ENCODE measurements at places on chromosomes 1 and 21.

DNA sequence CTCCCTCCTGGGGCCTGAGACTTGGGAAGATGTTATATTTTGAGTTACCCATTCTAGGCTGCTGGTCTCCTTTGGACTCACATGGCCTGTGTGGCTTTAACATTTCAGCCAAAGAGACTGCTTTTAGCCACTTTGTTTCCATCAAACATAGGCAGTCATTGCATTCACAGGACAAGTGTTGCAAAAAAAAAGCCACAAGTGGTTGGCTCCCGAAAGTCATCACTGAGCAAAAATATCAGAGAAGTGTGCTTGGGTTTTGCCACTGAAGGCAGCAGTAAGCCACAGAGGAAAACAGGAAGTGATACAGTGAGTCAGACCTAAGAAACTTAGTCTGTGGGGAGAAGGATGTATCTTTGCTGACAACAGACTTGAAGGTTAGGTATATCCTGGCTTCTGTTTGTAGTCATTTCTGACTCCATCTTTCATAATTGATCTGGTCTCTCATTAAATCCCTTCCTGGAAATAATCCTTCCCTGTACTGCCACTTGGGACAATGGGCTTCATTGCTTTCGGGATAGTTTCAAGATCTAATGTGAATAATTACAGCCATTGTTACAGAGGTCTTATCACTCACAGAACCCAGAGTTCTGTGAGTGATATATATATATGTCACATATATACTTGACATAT lies 80.9 kb downstream of the COLGALT2 start:
- no peak for DNase-seq

DNA sequence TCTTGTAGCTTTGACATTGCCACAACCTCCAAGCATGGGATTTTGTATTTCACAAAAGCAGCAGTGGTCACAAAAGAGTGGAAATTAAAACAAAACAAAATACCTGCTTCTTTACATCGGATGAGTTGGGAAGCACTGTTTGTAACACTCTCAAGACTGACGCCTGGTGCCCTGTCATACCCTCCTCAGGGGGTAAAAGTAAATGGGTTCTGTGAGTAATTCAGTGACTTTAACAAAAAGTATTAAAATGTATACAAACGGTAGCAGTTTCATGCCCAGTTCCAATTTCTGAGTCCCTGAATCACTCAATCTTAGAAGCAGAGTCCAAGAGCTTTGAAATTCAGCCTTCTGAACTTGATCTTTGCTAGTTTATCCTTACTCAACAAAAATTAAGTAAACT lies 152.5 kb downstream of the TIAM1 start:
- DNase-seq: no peak

DNA sequence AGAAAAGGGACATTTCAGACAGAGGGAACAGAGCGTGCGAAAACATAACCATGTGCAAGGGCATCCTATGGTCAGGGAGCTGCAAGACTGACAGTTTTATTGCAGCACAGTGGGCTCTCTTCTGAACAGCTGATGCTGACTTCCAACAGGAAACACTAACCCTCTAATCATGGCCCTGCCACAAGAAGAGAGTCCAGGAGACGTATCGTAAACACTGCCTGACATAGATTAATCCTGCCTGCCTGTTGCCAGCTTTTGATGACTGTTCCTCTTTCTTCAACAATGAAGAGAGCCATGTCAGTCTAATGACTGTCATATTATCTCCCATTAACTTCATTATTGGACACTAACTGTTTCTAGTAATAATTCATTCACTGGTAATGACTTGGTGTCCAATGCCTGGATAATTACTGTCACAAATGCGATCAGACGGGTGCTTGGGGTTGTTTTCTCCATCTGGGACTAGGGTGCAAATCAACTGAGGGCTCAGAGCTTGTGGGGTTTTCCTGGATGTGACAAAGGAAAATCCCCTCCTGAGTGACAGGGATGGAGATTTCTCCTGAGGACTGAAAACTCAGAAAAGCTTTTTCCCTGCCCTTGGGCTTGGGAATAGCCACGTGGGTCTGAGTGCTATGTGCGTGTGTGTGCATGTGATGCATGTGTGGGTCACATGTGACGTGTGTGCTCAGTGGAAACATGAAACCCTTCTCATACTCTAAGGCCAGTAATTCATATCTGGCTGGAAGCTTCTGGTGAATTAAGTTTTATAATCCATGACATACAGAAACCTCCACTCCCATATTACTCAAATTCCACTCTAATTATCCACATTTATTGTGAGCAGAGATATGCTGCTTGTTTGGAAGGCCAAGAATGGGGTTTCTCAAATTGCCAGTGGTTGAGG lies 144.0 kb upstream of the PLXNA2 start:
- no peak for DNase-seq

DNA sequence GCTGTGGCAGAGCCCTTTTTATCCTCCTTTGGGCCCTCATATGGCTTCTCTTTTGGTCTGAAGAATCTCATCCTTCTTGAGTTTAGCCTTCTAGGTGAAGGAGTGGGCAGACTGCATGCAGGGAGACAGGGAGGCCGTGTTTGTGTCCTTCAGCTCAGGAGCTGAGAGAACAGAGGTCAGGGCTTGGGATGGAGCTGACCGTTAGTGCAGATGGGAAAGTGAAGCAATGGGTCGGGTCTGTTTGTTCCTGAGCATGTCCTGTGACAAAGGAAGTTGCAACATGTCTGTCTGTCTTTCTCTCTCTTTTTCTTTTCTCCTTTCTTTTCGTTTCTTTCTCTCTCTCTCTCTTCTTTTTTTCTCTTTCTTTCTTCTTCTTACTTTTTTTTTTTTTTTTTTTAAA lies 14.9 kb downstream of the MAPKAPK2 start:
- no peak for DNase-seq

DNA sequence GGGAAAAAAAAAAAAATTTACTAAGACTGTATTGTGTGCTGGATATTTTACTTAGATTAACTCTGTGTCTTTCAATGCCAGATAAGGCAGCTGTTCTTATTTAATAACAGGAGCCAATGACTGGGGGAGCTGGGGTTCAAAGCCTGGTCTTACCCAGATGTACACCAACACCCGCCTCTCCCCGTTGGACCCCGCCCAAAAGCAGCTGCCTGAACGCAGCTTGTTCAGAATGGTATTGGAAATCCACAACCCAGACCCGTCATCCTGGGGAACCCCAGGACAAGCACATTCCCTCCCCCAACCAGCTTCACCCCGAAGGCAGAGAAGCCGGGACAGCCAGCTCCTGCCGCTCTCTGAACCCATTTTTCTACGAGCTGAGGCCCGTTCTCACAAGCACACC lies 113.6 kb upstream of the TMPRSS2 start:
- no peak for DNase-seq

DNA sequence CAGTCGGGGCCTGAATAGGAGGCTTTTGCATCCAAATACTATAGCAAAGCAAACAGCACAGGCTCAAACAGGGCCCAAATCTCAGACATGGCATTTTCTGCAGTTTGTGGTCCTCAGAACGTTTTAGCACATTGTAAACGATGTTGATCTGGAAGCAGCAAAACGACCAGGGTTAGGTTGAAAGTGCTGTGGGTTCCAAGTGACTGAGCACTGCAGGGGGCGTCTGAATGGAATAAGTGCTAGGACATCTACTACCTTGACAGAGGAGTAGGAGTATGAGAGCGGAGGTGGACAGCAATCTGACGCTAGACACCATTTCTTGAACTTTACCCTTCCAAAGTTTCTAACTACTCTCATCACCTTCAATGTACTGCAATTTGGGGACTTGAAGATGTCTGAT lies 214.9 kb downstream of the BARHL2 start:
- DNase-seq: no peak

- no peak for DNase-seq
Measured at GRCh38 chr1:76274302-76274701, 199.8 kb downstream of the ST6GALNAC3 start.

GRCh38 chr1:168312718-168313604 lies 32.3 kb downstream of the TBX19 start:
- no peak for DNase-seq

GRCh38 chr1:215761446-215761845 lies 194.3 kb downstream of the KCTD3 start:
- DNase-seq: no peak

Measured in HEK293T (cell line).